Kidney (tissue), 22 donors: ENCODE measurements at places on chromosomes 2 and 18. TPM values are rescaled to one million over a fixed set of nuclear protein-coding genes. Genes with fewer than 3 reads are reported as not detected.

DNA sequence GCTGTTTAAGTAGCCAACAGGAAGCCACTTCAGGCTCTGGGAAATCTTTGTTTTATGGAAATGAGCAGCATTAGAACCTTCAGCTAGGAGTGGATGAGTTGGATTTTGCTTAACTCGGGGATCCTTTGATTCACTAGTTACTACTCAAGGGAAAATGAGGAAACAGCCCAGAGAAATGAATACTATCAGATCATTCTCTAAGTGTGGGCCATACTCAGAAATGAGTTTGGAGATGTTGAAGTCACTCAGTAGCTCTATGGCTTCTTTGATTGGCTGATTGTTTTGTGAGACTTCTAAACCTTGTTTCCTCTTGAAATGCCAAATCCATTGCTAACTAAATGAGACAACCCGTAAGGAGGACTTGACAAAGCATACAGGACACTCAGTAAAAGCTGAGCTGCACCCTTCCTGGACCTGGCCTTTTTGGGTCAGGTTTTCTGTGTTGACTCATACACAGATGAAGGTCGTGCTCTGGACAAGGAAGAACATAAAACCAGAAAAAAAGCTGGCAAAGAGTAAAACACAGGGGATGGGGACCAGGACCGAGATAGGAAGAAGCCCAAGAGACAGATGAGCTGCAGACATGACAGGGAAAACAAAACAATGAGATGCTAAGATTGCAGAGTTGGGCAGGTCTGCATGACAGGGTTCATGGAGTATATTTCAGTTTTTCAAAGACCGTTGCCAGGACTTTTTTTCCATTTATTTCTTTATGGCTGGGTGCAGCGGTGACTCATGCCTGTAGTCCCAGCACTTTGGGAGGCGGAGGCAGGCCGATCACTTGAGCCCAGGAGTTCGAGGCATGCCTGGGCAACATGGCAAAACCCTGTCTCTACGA lies 41.6 kb downstream of the INO80C start:
- no peak for DNase-seq

- no peak for DNase-seq
Measured at GRCh38 chr18:79426376-79427300, 30.9 kb downstream of the NFATC1 start.

GRCh38 chr2:33130544-33130943 lies 183.8 kb downstream of the LTBP1 start:
- DNase-seq: no peak

DNA sequence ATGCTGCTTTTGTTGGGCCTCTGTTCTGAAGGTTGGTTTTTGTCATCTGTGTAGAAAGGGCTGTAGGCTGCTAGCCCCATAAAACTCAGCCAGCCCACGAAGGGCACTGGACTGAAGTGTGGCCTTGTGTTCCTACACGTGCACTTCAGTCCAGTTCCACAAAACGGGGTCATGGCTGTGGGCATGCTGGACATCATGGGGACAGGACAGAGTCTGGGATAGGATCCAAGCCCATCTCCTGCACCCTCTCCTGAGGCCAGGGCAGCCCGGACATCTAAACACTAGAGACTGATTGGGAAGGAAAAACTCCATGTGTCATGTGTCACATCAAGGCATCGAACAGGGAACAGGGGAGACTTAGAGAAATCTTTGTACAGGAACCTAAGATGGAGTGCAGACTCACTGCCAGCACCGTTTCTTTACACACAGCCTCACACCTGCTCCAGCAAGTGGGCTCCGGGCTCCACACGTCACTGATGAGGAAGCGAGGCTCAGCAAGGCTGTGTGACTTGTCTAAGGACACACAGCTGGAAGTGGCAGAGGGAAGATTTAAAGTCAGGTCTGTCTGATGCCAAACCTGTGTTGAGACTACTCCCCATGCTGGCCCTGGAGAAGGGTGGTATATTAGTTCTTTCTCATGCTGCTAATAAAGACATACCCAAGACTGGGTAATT lies 74.8 kb upstream of the BCL2L11 start:
- no peak for DNase-seq

GRCh38 chr2:70461981-70462876 lies 91.4 kb downstream of the TGFA start:
- no peak for DNase-seq

- DNase-seq: no peak
Measured at GRCh38 chr2:148770047-148770446, 105.0 kb upstream of the KIF5C start.

DNA sequence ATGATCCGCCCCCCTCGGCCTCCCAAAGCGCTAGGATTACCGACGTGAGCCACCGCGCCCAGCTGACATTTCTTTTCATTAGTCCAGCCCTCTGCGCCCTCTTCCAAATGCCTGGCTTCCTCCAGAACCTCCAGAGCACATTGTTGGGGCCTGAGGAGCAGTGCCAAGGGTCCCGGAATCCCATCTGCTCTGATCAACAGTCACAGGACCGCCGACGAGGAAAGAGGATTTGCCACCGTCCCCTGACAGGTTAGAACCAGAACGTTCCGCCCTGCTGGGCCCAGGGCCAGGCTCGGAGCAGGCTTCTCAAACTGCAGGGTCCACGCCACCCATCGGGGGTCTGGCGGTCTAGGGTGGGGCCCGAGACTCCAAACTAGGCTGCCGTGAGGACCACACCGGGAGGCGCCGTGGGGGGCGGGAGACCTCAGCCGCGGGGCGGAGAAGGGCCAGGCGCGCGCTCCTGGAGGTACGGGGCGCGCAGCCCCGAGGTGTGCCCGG lies 36.9 kb upstream of the ITM2C start:
- no peak for DNase-seq

DNA sequence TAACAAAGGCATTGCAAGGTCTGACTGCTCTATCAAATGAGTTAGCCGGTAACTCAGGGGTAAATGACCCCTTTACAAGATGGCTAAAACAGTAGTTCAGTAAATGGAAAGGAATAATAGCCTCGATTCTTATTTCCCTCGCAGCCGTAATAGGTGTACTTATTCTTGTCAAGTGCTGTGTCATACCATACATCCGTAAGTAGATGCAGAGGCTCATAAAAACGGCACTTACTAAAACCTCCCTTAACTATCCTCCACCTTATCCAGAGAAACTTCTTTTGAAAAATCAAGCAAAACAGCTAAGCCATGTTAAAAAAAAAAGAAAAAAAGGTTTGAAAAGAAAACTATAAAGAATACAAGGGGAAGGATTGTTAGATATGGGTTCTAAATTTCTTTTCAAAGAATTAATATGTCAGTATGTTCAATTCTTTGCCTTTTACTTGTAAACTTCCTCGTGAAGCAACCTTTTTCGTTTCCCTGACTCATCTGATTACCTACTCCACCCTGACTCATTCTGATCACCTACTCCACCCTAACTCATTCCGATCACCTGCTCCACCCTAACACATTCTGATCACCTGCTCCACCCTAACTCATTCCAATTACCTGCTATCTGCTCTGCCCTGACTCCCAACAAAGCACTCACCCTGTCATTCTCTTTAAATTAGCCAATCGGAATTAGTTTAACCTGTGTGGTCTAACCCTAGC lies 127.5 kb downstream of the SPAG16 start:
- no peak for DNase-seq

DNA sequence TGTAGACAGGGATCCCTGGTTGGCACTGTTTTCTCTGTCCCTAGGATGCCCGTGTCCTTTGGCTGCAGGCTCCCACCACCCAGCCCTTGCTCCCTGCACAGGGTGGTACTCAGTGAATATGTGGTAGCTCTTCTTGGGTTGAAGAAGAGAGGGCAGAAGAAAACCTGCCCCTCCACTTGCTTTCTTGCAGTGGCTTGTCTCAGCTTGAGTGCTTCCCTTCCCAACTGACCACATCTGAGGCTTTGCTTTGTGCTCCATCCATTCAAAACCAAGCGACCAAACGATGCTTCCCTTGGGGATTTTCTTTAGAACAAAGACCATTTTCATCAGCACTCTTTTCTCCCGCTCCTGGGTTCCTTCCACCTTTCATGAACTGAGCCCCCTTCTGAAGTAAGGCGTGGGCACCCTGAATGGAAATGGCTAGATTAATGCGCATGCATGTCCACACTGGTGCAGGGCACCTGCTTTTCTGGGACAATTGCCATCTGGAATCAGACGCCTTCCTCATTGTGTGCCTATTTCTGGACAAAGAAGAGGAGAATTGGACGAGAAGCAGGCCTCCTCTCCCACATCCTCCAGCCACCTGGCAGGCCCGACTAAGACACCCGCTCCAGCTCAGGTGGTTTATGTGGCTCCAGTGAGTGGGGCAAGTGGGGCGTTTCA lies 59.1 kb downstream of the ARL4C start:
- no peak for DNase-seq

- DNase-seq: peak; percentile 8
Measured at GRCh38 chr18:56709463-56709862, 58.3 kb downstream of the WDR7 start.

GRCh38 chr2:165219481-165219880 lies 15.6 kb upstream of the SCN3A start:
- DNase-seq: no peak

- DNase-seq: no peak
Measured at GRCh38 chr18:80233899-80234298, 13.4 kb downstream of the PARD6G start.

DNA sequence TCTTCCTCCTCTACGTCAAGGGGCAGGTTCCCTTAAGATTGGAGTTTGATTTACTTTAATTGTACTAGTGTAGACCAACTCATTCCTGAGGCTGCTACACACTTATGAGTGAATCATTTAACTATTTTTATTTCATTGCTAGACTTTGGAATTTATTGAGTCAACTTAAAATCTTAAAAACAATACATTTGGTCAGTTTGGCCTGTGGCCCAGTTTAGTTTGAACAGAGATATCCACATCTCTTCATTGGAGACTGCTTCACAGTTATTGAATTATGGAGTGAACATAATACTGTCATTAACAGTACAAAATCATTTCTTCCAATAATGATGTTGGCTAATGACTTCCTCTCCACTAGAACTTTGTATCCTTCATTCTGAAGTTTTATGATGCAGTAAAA lies 34.5 kb upstream of the STPG4 start:
- peak; percentile 68 for DNase-seq

DNA sequence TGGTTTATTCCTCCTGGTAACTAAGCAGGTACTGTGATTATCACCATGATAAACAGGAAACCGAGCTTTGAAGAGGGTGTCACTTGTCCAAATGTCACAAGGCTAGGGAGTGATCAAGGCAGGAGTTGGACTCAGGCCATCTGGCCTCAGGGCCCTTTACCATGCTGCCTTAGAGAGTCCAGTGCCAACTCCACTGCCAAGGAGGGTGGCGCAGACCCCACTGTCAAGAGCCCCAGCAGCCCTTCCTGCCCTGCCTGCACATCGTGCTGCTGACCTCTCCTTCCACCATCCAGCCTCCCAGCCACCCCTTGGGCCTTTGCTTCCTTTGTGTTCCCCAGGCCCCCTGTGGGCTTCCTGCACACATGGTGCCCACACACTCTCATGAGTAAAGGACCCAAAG lies 48.3 kb downstream of the TNS1 start:
- no peak for DNase-seq

Gene CCDC74A
- total RNA-seq: 9.5 TPM

Gene DOK1
- 16.7 TPM for total RNA-seq

Gene OST4
- total RNA-seq: 260 TPM
